ENCODE measurements at places on chromosomes 4 and X.

DNA sequence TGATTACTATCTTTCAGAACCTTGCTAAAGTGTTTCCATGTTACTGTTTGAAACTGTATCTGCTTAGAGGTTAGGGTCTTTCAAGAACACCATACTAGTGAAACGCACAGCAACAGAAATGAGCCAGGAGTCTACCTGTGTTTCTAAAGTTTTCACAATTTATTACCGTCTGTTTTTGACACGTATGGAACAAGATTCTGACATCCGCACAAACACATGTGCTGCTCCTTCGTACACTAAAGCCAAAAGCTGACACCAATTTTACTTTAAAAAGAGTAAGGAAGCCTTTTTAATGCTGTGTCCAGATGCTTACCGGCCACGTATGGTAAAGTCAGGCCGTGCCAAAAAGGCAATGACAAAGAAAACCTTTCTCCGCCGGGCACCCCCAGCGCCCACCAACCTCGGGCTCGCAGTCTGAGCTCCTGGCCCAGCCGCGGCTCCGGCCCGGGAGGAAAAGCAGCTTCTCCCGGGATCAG, 532 bp downstream of the RPS4X start:
- no peak for DNase-seq

- DNase-seq, result no peak
These were observed 1125.8 kb downstream of the STIM2 start for GRCh38 chr4:27986476-27986875.

- DNase-seq, result no peak
These were observed 73.1 kb downstream of the MAMLD1 start for GRCh38 chrX:150436195-150436594.

- DNase-seq, result no peak
These were observed 19.1 kb downstream of the C4orf17 start for GRCh38 chr4:99529956-99530355.

- no peak for DNase-seq
These were observed 405.3 kb downstream of the PPP4R3C start for GRCh38 chrX:27057883-27058282.

- no peak for DNase-seq
These were observed 119.9 kb downstream of the EGF start for GRCh38 chr4:110032603-110033002.

GRCh38 chrX:87517571-87518141, at the start of gene KLHL4:
Gene KLHL4, plus strand, starts transcription at chrX:87517802. Its CDS starts 92 bp downstream, at chrX:87517894.
- DNase-seq, result no peak

- no peak for DNase-seq
These were observed 7.0 kb downstream of the SFRP2 start for GRCh38 chr4:153781717-153782416.

- DNase-seq, result no peak
These were observed 131.3 kb downstream of the IL1RAPL2 start for GRCh38 chrX:104697294-104697693.

- DNase-seq, result no peak
These were observed 52.4 kb downstream of the ENPP6 start for GRCh38 chr4:184165291-184165690.

GRCh38 chr4:136768213-136768924, 763.9 kb downstream of the PCDH18 start:
- DNase-seq, result no peak

DNA sequence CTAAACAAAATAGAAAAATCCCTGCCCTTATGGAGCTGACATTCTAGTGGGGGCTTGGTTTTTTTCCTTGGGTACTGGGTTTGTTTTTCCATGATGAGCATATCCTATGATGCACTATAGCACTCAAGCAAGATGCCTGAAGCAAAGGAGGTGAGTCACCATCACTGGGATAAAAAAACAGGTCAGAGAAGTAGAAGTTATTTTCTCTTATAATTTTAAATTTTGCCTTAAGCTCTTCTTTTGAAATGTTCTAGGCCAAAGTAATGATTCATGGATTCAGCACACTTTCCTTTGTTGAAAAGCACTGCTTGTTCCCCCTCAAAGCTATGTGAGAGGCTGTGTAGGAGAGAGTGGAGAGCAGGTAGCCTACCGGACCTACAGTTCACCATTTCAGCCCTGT, 15.2 kb upstream of the CXCL2 start:
- no peak for DNase-seq

GRCh38 chr4:55442541-55442940, 46.8 kb downstream of the TMEM165 start:
- no peak for DNase-seq

GRCh38 chr4:100017637-100018310, 67.7 kb upstream of the H2AZ1 start:
- no peak for DNase-seq

- no peak for DNase-seq
These were observed 182.7 kb downstream of the PABPC4L start for GRCh38 chr4:134018846-134019245.

- no peak for DNase-seq
These were observed 528 bp downstream of the FMR1 start for GRCh38 chrX:147912093-147912801.

DNA sequence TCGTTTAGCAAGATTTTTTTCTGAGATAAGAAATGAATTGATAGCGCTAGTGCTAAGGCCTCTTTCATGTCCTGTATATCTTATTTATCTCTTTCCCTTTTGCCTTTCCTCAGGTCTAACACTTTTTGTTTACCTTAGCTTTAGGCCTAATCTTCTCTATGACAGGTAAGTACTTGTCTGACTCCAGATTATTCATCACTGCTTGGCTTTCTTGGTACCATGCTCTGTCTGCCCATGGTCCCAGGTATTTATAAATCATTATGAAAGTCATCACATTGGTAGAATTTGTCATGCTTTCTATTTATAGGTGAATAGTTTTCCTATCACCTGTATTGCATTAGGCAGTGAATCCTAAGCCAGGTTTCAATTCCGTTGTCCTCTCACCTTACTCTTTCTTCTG, 99.5 kb upstream of the CTSO start:
- no peak for DNase-seq

DNA sequence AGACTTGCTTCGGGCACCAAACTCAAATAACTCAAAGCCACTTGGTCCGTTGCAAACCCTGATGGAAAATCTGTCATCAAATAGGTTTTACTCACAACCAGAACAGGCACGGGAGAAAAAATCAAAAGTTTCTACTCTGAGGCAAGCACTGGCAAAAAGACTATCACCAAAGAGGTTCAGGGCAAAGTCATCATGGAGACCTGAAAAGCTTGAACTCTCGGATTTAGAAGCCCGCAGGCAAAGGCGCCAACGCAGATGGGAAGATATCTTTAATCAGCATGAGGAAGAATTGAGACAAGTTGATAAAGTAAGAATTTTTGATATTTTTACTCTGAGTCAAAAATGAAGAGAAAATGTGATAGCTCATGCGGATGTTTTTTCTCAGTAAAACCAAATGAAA, 87.2 kb downstream of the NRK start:
- no peak for DNase-seq

DNA sequence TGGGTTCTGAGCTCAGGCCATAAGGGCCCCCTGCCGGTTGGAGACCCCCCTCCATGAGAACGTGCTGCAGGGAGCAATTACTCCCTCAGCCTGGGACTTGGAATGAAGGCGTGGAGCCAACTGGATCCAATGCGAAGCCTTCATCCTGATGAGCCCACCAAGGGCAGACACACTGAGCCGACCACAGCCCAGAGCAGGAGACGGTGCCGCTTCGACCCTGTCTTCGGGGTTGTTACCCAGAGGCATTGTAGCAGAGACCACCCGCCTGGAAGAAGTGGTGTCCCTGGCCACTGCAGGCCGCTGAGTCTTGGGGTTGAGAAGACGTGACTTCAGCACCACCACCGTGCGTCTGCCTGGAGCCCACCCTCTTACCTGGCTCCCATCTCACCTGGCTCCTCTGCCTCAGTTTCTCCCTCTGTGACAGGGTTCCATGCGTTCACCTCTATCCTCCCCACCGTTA, 7.0 kb upstream of the NKX1-1 start:
- no peak for DNase-seq

- DNase-seq, result no peak
These were observed 144.8 kb upstream of the TTC29 start for GRCh38 chr4:147090486-147090885.

DNA sequence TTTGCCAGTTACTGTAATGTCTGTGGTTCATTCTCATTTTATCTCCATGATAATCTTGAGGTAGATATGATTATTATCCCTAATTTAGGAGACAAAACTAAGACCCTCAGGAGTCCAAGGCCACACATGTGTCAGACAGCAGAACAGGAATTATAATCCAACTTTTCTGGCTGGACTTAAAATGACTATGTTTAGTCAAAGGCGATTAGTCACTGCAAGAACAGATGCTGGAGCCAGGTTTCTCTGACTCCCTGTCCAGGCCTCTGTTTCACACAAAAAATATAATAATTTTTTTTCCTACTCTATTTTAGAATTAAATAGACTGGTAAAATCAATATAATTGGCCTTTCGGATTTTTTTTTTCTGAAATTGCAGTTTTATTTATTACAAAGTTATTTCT, 56.7 kb upstream of the TMEM131L start:
- no peak for DNase-seq

GRCh38 chrX:103437147-103437873, 61.0 kb downstream of the BEX3 start:
- no peak for DNase-seq

DNA sequence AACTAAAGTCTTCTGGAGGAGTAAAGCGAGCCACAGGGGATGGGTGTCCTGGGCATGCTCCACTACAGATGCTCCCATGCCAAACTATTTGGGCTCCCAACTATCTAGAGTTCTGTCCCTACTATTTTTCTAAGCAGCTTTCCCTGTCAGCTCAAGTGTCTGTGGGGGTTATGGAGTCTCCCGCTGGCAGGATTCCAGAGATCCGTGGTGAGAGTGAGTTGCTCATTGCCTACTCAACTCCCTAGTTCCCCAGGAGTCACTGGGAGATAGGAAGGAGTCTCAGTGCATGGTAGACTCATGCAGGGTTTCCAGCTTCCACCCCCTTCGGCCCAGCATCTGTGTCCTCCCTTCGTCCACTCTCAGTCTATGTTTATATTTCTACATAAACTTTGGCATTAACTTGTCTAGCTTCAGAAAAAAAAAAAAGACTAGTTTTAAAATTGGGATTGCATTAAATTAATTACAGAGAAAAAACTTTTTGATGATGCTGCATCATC, 55.1 kb upstream of the INPP4B start:
- no peak for DNase-seq

GRCh38 chrX:41327341-41327740, 6.6 kb upstream of the DDX3X start:
- DNase-seq, result no peak

GRCh38 chr4:77354550-77354949, 197.5 kb downstream of the CCNG2 start:
- no peak for DNase-seq
